SK-N-DZ (cell line): ENCODE measurements at places on chromosomes 11 and 22.
A peak's percentile ranks its signal among the peaks of the same experiment; 100 is the strongest.

- DNase-seq: no peak
These were observed 204.7 kb downstream of the ST3GAL4 start for GRCh38 chr11:126560221-126560620.

- DNase-seq: no peak
These were observed 332.2 kb upstream of the RAG2 start for GRCh38 chr11:36930256-36930655.

DNA sequence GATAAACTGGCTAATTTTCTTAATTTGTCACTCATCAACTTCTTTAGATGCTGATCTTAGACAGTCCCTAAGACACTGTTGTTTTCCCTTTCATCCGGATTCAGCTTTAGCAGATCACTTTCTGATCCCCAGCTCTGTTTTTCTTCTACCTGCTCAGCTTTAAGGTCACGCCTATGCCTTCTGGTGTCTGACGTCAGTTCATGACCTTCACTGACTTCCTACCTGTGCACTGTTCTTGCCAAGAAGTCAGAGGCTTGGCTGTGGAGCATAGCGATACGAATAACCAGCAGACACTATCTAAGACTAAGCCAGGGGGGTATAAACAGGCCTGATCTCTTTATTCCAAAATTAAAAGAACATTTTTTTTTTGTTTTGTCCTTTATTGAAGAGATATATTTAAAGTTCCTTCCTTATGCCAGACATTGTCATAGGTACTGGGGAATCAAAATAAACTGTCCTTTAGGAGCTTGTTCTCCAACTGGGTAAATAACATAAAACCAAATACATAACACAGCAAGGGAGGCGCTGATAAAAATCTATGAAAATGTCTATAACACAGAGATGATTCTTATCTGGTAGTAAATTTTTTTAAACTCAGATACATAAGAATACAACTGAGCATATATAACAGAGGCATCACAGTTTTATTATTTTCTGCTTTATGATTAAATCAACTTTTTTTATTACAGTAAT lies 352.2 kb upstream of the CTSC start:
- DNase-seq: no peak

- DNase-seq: no peak
These were observed 5.4 kb upstream of the PAX6 start for GRCh38 chr11:31816468-31817053.

- DNase-seq: no peak
These were observed 2.6 kb upstream of the FADS3 start for GRCh38 chr11:61893981-61894380.

- peak; percentile 14 for DNase-seq
These were observed 96.6 kb upstream of the AKIP1 start for GRCh38 chr11:8814209-8814922.

- DNase-seq: no peak
These were observed 15.5 kb upstream of the MMP1 start for GRCh38 chr11:102813484-102813883.

DNA sequence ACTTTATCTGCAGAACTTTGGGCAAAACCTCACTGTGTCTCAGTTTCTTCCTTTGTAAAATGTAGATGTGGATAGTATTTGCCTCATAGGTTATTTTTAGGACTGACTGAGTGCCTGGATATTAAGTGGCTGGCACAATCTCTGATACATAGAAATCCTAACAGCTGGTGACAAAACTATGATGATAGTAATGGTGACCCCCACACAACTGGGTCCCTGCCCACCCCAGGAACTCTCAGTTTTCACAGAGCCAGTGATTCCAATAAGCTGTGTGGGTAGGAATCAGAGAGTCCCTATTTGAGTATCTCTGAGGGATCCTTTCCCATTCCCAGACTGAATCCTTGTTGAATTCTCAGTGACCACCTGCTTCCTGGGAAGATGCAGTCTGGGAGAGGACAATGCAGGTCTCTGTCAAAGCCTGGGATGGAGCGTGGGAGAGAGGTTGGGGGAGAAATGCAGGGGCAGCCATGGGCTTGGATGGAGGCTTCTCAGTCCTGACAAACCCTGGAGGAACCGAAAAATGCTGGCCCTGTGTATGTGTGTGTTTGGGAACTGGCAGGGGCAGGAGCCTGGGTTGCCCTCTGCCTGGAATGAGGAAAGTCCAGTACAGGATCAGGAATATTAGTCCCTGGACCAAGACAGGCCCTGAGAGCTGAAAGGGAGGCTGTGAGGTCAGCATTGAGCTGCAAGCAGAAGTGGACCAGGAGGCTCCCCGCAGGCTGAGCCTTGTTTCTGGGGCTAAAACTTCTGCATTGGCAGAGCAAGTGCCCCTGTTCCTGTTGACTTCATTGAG lies 6.1 kb upstream of the P2RY6 start:
- DNase-seq: no peak
